OCI-M1 (cell line): ENCODE measurements at places on chromosomes 5 and 9.

- DNase-seq = no peak
Observed at GRCh38 chr5:140041099-140041491, 2.0 kb downstream of the NRG2 start.

DNA sequence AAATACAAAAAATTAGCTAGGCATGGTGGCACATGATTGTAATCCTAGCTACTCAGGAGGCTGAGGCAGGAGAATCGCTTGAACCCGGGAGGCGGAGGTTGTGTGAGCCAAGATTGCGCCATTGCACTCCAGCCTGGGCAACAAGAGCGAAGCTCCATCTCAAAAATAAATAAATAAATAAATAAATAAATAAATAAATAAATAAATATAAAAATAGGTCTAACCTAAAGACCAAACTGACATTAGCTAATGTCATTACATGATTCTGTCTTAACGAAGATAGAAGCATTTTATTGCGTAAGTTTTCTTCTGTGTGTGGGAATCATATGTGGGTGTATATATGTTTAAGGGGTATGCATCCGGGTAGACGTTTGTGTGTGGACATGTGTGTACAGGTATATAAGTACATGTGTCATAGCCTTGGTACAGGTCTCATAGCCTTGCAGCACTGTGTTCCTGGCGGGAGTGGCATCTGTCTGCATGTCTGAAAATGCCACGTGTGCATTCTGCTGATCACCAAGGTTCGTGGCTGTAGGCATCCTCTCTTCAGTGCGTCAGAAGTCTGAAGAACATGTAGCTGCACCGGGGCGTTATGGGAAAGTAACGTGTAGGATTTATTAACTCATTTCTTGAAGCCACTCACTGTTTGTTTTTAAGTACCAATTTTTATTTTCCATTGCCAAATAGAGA lies 298.1 kb downstream of the NR3C1 start:
- no peak for DNase-seq

DNA sequence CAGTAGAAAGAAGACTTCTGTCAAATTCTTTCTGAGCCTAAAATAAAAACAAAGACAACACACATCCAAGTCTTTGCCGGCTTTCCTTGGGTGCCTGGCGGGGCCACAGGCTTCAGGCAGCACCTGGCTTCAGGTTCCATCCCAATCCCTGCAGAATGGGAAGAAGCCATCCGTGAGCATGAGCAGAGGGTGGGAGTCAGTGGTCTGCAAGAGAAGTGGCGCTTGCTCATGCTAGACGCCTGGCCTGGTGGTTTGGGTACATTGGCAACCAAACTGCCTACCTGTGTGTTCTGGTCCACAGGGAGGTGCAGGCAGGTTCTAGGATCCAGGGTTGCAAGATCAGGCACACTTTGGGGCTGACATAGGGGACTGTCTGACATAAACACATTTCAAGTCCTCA lies 47.6 kb upstream of the RETREG1 start:
- DNase-seq = no peak

GRCh38 chr9:28464481-28465216 lies 891.4 kb upstream of the C9orf72 start:
- no peak for DNase-seq
